ENCODE measurements at places on chromosomes 3 and 15. TPM values are rescaled to one million over a fixed set of nuclear protein-coding genes. Genes with fewer than 3 reads are reported as not detected.

SI gene
- polyA plus RNA-seq: 722 TPM

THSD4 gene
- polyA plus RNA-seq: 17.5 TPM

DNA sequence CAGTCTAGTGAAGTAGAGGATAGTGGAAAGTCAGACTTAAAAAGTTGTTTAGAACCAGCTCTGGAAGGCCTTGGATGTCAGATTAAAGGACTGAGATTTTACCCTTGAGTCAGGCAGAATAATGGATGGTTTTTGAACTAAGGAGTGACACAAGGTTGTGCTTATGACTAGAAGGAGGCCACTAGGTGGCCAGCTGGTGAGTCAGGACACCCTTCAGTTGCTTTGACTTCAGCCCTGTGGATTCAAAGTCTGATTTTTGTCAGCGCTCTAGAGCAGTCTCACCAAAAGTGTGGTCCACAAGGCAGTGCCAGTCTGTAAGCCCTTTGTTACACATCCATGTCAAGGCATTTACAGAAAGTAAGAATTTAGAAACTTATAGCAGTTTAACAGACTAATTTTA is 3.8 kb upstream of the GABPB1 start:
- H3K4me3 ChIP-seq: no peak overlapping the region
- H3K27ac ChIP-seq: no peak overlapping the region
- peaks cover 16% of the 10 kb centered on the region for H3K36me3 ChIP-seq
- peaks cover 10% of the 10 kb centered on the region for H3K4me1 ChIP-seq

GRCh38 chr3:118740722-118741290 is 293.8 kb downstream of the IGSF11 start:
- no peak for DNase-seq
- H3K4me1 ChIP-seq: no peaks in the 10 kb centered on the region
- H3K36me3 ChIP-seq: no peaks in the 10 kb centered on the region
- no peak overlapping the region for H3K27ac ChIP-seq
- no peak overlapping the region for H3K4me3 ChIP-seq

DNA sequence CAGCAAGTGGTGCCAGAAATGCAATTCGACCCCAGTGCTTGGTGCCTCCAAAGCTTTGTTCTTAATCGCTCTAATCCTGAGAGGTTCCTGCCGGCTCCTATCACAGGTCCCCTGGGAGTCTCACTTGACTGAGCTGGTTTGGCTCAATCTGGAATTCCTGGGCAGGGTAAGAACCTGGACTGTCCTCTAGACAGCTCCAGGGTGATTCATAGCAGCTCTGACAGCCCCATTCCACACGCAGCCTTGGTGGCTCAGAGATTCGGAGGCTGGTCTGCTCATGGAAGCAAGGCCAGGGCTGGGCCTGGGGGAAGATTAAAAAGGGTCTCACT is 37.9 kb downstream of the MYO5C start:
- H3K4me3 ChIP-seq: no peak overlapping the region
- no peaks in the 10 kb centered on the region for H3K4me1 ChIP-seq
- H3K36me3 ChIP-seq: peaks cover 13% of the 10 kb centered on the region
- no peak overlapping the region for H3K27ac ChIP-seq
- no peaks in the 10 kb centered on the region for H3K27me3 ChIP-seq
- no peak for DNase-seq

DNA sequence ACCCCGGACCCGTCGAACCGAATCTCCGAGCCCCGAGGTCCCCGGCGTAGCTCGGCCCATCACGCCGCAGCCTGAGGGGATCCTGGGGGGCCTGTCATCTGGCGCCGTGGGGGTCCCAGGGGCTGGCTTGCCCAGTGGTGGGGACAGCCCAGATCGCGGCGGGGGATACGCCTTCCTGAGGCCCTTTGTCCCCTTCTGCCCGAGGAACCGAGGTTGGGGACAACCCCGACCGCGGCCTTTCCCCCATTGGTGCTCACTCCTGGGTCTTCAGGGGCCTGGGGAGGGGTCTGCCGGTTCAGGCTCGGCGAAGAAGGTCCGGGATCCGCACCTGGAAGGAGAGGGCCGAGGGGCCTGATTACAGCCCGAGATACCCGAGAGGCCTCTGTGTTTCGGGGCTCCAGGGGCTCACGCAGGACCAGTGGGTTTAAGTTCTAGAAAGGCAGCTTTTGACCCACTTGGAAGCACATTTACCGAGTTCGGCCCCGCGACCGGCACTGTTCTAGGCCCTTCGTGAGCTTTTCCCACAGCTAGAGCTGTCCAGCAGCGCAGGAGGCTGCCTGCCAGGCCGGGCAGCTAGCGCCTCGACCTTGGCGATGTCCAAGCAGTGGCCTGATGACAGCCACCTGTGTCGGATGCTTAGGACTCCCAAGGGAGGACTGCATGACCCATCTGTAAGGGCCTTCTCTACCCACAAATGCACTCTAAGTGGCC is 504 bp downstream of the ABHD2 start:
- DNase-seq: no peak
- peaks cover 22% of the 10 kb centered on the region for H3K4me1 ChIP-seq
- no peaks in the 10 kb centered on the region for H3K36me3 ChIP-seq
- H3K27me3 ChIP-seq: no peaks in the 10 kb centered on the region
- H3K27ac ChIP-seq: peak overlapping the region; percentile 25
- H3K4me3 ChIP-seq: peak overlapping the region; percentile 84

- H3K4me1 ChIP-seq: peaks cover 28% of the 10 kb centered on the region
- no peaks in the 10 kb centered on the region for H3K36me3 ChIP-seq
- H3K27ac ChIP-seq: no peak overlapping the region
- H3K27me3 ChIP-seq: no peaks in the 10 kb centered on the region
- no peak for DNase-seq
- H3K4me3 ChIP-seq: no peak overlapping the region
These were observed 1.8 kb upstream of the SH2D7 start for GRCh38 chr15:78090422-78091063.

DNA sequence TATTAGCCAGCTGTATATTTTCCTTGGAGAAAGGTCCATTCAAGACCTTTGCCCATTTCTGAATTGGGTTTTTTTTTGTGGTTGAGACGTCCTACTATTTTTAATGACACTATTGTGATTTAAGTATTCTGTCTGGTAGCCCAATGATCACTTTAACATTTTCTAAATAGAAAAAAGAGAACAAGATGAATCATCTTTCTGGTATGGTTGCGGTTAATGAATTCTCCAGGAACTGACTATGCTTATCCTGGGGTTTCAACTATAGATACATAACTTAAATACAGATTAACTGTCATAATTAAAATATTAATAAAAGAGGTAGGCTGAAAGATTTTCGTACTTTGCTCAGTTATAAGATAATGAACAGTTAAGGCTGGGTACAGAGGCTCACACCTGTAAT is 51.9 kb downstream of the PBRM1 start:
- H3K4me3 ChIP-seq: no peak overlapping the region
- H3K4me1 ChIP-seq: no peaks in the 10 kb centered on the region
- H3K27me3 ChIP-seq: no peaks in the 10 kb centered on the region
- peaks cover 45% of the 10 kb centered on the region for H3K36me3 ChIP-seq
- H3K27ac ChIP-seq: no peak overlapping the region
- no peak for DNase-seq

- no peaks in the 10 kb centered on the region for H3K4me1 ChIP-seq
- H3K4me3 ChIP-seq: no peak overlapping the region
- H3K36me3 ChIP-seq: no peaks in the 10 kb centered on the region
- DNase-seq: no peak
These were observed 56.6 kb downstream of the BBX start for GRCh38 chr3:107579371-107579770.

All from large intestine (tissue), 12 donors.